ENCODE measurements at places on chromosomes 4 and X.

GRCh38 chr4:15906020-15906443 lies 32.5 kb downstream of the FGFBP1 start:
- no peak for DNase-seq

DNA sequence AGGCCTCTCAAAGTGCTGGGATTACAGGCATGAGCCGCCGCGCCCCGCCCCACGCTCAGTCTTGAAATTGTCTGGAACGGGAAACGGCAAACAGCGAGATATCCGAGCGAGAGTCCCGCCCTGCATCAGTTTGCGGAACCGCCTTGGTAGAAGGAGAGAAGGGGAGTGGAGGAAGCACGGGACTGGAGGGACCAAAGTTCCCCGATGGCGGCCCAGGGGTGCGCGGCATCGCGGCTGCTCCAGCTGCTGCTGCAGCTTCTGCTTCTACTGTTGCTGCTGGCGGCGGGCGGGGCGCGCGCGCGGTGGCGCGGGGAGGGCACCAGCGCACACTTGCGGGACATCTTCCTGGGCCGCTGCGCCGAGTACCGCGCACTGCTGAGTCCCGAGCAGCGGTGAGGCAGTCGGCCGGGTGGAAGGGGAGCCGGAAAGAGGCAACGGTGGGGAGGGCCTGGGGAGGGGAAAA lies at the start of gene BST1:
Gene BST1 (plus strand): TSS at position 125 of the 463 bp plus-strand sequence. CDS start 80 bp downstream, at position 205.
- DNase-seq = no peak

- DNase-seq = no peak
These were observed 80.6 kb downstream of the PBDC1 start for GRCh38 chrX:76253432-76253831.

DNA sequence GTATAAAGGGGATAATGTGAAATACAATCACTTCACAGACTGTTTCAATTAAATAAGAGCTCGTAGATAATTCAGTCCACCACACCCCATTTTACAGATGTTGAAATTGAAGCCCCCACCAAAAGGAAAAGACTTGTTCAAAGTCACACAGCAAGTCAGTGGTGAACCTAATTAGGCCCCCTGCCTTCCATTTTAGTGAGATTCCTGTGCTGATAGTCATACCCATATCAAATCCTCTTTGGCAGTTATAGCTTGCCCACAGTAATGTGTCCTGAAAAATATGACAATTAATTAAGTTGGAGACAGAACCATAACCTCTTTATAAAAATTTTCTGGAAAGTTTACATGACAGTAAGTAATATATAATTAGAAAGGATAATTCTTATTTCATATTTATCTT lies 58.0 kb downstream of the AR start:
- no peak for DNase-seq

DNA sequence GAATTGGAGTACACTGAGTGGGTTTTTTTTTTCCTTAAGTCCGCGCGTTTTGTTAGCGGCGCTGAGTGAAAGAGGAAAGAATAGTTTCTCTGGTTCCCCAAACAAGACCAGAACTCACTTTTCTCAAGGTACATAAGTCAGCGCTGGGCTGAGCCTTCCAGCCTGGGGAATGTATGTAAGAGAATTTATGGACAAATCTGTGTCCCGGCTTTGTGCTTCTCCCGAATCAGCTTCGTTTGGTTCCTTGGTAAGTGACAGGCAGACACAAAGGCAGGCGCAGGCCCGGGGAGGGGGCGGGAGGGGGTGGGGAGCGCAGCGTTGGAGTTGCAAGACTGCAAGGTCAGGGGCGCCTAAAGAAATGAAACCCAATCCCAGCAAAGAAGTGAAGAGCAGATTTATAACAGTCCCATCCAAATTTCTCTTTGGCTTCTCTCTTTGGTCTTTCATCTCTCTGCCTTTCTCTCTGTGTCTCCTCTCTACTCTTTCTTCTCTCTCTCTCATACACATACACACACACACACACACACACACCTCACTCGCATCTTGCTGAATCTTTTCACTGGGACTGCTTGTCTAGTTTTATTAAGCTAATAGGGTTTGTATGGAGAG lies 981 bp downstream of the TET2 start:
- DNase-seq = no peak

DNA sequence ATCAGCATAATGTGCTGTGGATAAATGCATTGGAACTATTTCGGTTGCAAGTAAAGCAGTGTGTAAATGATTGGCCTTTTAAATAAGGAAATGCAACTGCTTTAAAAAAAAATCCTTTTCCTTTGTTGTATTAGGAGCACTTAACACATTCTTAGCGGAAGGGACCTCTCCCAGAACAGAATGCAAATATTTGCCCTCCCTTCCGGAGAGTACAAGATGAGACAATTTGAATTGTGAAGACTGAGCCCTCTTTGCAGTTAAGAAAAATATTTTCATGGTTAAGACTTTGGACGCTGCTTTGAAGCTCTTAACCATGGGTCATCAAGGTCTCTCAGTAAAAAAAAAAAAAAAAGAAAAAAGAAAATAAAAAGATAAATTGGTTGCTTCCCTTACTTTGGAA lies 9.5 kb upstream of the NOX1 start:
- DNase-seq = no peak

GRCh38 chr4:89204624-89205023 lies 93.3 kb downstream of the TIGD2 start:
- DNase-seq = no peak

DNA sequence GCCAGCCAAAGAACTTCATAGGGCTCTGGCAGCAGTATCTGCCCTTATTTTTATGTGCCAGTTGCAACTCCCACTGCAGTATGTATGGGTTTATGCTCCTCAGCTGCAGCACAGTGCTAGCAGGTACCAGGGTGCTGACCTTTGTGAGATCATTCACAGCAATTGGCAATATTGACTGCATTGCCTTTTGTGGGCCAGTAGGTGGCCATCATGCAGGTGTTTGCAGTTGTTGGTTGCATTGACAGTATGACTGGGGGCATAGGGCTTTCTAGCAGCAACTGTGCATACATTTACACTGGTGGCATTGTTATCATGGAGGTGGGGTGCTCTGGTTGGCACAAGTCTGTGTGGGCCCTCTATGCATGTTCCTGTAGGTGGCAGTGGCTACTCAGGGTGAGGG lies 42.5 kb downstream of the FAAH2 start:
- no peak for DNase-seq

- DNase-seq = no peak
These were observed 38.5 kb upstream of the BMP15 start for GRCh38 chrX:50871922-50872453.

- no peak for DNase-seq
These were observed 72.5 kb downstream of the JADE3 start for GRCh38 chrX:46984705-46985104.

DNA sequence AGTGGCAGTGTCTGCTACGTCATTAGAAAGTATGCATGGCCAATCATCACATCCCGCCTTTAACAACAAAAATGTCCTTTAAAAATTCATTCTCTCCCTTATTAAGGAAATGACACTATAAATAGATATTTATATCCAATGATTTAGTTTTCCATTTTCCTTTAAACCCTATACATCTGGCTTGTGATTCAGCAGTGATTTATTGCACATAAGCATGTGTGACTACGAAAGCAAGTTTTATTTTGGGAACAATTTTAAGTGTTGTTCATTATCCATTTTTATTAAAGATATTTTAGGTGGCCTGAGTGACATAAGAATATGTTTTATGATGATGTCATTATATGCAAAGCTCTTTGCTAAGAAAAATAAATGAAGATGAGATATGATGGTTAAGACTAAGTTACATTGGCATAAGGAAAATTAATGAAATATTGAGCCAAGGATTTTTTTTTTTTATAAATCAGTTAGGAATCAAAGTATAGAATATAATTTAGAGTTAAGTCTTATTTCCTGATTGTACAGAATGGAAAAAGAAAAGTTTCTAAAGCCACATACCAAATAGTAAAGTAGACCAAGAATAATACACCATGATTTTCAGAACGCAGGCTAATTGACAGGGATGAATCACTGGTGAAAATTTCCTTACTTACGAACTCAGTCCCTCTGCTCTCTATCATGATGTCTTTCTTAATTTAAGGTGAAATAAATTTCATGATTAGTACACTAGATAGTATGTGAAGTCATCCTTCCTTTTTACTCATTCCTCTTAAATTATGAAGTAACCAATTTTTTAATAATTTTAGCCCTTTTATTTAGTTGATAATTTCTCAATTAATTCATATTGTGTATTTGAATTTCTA lies 822.4 kb downstream of the FAT4 start:
- no peak for DNase-seq

DNA sequence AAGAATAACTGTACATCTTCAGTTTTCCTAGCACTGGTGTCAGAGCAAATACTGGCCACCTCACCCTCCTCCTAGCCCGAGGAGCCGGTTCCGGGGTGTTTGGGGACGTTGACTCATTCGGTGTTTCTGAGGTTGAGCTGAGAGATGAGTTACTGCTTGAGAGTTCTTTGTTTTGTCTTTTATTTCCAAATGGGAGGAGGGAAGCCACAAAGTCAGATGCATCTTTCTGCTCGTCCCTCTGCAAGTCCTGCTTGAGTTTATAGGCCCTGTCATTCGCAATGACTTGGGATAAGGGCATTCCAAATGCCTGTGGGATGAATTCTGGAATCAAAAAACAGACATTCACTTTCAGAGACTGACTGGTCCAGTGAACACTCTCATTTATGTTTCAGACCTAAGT lies 77.5 kb downstream of the HCCS start:
- no peak for DNase-seq

- DNase-seq = no peak
These were observed 403.1 kb downstream of the DCAF12L2 start for GRCh38 chrX:125762954-125763353.

- DNase-seq = no peak
These were observed 952.7 kb upstream of the SLIT2 start for GRCh38 chr4:19298998-19299397.

GRCh38 chr4:30429813-30430761 lies 290.1 kb upstream of the PCDH7 start:
- DNase-seq = no peak

DNA sequence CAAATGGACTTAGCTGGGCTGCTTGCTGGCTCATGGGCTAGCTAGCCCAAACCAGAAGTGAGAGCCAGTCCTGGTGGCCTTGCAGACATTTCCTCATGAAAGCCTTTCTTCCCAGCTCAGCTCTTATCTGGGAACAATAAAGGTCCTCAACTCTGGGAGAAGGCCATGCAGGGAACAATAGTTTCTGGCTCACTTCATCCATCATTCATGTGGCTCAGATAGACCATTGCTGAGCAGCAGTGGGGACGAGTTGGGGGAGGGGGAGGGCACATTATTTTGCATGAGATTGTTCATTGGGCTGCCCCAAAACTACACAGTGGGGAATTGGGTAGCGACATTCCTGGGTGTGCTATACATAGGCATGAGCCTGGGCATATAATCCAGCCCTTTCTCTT lies 47.6 kb downstream of the NHSL2 start:
- DNase-seq = no peak

DNA sequence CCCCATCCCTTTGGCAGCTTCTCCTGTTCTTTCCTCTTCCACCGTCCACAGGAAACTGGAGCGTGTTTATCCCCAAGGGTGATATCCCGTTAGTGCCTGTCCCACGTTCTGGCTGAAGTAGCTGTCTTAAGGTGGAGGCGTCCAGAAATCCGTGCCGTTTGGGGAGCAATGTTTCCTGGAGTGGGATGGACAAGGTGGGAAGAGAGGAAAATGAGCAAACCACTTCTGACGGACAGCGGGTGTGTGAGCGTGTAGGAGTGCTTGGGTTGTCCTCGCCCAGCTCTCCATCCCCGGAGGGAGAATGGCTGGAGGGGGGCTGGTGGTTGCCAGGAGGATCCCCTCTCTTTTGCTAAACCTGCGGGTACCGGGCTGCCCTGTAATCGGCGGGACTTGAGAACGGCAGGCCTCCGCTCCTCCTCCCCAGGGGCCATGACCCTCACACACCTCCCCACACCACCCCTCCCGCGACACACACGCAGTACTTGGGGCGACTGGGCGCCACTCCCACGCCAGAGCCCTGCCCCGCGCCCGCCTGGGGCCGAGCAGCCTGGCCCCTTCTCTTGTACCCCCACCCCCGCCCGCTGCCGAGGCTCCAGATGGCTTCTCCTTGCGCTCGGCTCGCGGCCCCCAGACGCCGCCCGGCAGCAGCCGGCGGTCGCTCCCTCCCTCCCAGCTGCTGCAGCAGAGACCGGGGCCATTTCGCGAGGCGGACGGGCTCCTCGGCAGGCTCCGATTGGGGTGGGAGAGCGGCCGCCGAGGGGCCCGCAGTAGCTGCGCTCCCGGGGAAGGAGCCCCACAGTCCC lies 13.9 kb upstream of the PRDM8 start:
- no peak for DNase-seq

- no peak for DNase-seq
These were observed 541.9 kb downstream of the PACRGL start for GRCh38 chr4:21242163-21242562.

- no peak for DNase-seq
These were observed 155.3 kb downstream of the SPCS3 start for GRCh38 chr4:176475067-176475466.

GRCh38 chr4:88991746-88992145 lies 65.2 kb downstream of the FAM13A start:
- no peak for DNase-seq

- no peak for DNase-seq
These were observed 414.5 kb downstream of the PRDM5 start for GRCh38 chr4:120508036-120508435.

DNA sequence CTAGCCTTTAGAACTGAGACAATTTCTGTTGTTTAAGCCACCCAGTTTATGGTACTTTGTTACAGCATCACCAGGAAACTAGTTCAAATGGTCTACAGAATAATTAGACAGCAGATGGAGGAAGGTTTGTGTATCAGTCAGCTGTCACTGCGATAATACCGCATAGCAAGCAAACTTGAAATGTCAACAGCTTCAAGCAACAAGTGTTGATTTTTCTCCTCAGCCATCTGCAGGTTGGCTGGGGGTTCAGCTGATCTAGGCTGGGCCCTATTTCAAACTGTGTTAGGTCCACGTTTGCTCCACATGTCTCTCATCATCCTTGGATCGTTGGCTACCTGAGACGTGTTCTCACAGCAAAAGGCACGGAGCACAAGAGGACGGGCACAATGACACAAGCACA lies 19.2 kb upstream of the PHEX start:
- no peak for DNase-seq

DNA sequence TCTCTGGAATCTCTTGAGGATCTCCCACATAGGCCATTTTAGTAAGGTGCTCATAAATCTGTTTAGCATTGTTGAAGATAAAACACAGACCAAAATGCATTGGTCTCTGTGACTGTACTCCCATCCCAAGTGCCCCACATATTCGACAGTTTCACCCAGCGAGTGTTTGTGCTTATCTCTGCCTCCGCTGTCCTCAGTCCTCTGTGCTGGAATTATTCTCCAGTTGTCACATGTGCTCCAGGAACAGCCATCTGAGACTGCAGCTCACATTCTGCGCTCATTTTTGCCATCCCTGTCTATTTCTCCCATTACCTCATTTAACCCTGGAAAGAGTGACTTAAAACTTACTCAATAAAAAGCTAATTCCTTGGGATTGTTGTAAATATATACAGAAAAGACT lies 27.6 kb upstream of the DCHS2 start:
- DNase-seq = no peak
